Stimulated activated CD8-positive, alpha-beta memory T cell treated with anti-CD3 and anti-CD28 coated beads, Interleukin-4, amount 100 ng/mL, for 48 hours (primary cell): ENCODE measurements at places on chromosomes 5 and 9.

- DNase-seq: no peak
Measured at GRCh38 chr5:159405611-159406031, 75.3 kb upstream of the IL12B start.

- no peak for DNase-seq
Measured at GRCh38 chr5:77638763-77639671, 504 bp upstream of the OTP start.

- DNase-seq: no peak
Measured at GRCh38 chr5:125775896-125776295, 647.3 kb upstream of the GRAMD2B start.

GRCh38 chr9:20187318-20187717 lies 398.5 kb upstream of the SLC24A2 start:
- DNase-seq: no peak

DNA sequence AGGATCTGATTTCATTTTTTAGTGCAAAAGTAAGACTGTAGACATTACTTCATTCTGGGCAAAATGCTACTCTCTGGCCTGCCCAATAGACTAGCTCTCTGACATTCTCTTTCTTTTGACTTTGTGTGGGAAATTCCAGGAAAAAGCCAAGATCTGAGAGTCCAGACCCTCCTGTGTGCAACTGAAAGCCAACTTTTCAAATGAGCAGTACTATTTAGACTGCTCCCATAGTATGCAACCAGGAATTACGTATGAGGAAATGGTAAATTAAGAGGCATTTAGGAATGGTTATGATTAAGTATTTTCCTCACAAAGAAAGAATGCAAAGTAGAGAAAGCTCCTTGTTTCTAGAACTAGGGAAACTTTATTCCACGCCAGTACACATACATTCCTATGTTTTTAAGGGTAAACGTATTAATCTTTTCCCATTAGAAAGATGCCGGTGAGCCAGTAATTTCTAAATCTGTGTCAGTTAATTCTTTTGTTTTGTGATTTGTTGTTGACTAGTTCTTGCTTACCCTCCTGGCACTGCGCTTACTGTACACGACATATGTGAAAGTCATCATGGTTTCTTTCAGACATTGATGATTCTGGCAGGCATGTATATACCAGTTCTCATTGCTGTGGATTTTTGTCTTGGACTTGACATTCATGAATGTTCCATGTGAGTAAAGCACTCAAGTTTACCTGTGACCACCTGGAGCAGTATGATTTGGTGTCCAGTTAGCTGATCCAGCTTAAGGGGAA lies 56.0 kb downstream of the AOPEP start:
- no peak for DNase-seq

DNA sequence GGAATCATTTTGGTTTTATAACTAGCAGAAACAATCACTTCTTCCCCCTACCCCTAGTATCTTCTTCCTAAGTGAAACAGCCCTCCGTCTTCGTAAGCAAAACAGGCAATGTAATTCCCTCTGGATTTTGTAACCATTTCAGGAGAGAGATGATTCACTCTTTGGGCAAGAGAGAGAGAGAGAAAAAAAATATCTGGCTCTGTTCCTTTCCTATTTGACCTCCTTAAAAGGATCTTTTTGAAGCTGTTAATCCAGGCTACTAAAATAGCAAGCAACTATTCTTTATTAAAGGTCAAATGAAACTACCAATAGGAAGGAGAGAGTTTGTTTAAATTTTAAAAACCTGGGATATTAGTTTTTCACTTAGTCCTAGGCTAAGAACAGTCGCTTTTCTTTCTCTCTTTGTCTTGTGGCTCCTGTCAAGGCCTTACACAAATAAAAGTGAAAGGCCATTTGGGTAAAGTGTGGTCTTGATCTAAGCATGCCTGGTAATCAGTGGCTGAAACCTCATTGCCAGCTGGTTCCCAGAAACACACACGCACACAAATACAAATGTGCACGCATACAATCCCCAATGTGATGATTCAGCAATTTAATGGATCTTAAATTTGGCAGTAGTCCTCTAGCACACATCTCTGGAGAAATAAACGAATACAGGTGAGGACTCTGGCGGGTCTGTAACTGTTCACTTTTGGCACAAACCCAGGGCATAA lies 70.2 kb downstream of the PRUNE2 start:
- DNase-seq: no peak

DNA sequence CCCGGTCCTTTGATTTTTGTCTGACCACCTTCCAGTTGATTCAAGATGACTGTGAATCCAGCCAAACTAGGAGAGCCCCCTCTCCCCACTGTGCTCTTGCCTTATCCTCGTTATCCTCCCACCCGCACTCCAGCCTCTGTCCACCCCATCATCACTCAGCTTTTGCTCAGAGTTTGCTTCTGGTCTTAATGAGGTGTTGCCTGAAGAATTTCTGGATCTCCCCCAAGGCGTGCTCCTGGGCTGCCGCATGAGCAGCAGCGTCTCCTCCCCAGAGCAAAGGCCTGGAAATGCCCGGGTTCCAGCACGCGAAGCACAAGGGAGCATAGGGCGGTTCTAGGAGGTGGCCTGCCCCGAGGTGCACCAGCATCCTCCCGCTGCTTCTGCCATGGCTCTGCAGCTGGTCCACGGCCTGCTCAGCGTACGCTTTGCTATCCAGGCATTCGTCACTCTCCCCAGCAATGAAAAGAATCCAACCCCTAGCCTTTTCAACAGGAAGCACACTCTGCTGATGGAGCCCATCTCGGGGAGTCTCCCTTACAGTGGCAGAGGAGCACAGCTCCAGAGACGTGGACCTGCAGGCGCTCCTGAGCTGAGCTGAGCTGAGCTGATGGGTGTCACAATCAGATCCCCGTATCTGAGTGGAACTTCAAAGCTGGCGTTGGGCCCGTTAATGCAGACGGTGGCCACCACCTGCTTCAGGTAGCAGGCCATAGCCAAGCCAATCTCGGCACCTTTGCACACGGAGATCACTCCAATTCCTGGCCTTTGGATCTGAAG lies 50.7 kb downstream of the BAAT start:
- no peak for DNase-seq

DNA sequence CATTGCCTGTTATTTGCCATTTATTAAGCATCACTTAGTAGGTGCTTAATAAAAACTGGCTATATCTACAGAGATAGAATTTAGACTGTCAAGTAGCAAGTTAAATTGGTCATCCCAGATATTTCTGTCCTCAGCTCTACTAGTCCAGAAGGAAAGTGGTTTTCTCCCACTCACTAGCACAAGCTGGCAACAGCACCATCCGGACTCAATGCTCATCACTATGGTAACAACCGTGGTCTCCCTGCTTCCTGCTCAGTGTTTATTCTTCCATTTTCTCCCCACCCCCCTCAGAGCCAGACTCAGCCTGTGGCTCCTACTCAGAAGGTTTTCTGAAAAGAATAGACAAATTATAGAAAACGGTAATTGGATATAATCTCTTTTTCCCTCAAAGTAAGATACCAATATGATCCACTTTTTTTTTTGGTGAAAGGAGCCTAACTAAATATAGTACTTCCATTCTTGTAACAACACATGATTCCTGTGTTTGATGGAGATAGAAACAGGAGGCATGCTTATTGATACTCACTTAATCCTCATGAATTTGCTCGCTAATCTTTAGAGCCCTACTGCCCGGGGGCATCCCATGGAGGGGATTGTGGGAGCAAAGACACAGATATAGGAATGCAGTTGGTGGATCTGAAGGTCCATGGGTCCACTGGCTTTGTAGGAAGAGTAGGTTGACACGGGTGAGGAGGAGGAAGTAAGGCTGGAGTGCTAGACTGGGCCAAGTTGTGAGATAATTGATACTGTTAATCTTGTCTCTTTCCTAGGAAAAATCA lies 191.4 kb downstream of the MAN2A1 start:
- no peak for DNase-seq

DNA sequence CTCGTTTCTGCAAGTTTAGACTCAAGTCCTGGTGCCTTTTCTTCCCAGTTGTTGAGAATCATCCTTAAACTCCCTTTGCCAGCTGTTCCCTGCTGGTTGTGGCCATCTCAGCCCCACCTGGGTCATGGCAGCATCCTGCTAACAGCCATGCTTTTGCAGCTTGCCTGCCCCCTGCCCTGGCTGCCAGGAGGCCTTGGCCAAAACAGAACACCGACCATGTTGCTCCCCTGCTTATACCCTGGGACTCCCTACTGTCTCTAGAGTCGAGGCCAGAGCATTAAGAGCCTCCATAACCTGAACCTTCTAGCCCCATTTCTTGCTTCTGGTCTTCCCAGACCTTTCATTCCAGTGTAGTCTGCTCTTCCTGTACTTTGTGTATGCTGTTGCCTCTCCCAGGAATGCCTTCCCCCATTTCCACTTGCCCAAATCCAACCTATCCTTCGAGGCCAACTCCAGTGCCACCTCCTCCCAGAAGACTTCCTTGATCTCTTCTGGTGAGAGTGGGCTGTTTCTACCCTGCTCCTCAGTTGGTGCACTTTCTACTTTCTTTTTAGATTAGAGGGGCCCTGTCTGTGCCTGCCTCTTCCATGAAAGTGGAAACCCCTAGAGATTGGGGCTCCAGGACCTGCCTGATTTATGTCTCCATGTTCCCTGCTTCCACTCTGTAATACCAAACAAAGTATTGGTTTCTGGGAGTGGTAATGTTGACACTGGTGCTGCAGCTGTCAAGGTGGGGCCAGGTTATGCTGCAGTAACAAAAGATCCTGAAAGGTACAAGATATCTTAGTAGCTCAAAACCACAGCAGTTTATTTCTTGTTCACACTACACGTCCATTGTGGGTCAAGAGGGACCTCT lies 88.2 kb downstream of the AMBP start:
- no peak for DNase-seq

DNA sequence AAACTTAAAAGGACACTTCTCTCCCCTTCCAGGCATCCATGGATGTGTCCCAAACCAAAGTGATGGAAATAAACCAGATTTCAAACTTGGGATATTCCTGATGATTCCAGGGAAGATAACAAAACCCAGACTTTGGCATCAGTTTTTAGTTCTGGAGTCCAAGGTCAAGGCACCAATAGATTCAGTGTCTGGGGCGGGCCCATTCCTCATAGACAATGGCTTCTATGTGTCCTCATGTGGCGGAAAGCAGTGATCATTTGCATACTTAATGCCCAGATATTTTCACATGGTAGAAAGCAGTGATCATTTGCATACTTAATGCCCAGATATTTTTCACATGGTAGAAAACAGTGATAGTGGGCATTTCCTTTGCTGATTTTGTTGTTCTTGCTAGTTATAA lies 151.4 kb upstream of the DAP start:
- no peak for DNase-seq

- no peak for DNase-seq
Measured at GRCh38 chr5:66788556-66788955, 192.4 kb downstream of the MAST4 start.

DNA sequence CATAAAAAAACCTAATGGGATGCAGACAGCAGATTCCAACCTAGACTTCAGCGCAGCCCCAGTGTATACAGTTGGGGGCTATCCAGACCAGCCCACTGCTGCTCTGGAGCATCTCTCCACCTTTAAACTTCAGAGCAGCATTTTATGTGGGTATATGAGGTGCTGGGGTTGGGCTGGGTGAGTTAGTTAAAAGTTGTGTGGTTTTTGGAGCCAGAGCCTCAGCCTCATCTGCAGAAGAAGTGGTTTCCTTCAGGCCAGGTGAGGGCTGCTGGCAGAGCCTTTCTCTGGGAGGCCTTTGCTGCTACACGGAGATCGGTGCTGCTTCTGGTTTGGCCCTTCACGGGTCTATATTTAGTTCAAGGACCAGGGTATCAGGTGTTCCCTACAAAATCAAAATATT lies 228.3 kb downstream of the PDZD2 start:
- DNase-seq: no peak

GRCh38 chr5:146399481-146399880 lies 47.7 kb upstream of the TCERG1 start:
- no peak for DNase-seq

DNA sequence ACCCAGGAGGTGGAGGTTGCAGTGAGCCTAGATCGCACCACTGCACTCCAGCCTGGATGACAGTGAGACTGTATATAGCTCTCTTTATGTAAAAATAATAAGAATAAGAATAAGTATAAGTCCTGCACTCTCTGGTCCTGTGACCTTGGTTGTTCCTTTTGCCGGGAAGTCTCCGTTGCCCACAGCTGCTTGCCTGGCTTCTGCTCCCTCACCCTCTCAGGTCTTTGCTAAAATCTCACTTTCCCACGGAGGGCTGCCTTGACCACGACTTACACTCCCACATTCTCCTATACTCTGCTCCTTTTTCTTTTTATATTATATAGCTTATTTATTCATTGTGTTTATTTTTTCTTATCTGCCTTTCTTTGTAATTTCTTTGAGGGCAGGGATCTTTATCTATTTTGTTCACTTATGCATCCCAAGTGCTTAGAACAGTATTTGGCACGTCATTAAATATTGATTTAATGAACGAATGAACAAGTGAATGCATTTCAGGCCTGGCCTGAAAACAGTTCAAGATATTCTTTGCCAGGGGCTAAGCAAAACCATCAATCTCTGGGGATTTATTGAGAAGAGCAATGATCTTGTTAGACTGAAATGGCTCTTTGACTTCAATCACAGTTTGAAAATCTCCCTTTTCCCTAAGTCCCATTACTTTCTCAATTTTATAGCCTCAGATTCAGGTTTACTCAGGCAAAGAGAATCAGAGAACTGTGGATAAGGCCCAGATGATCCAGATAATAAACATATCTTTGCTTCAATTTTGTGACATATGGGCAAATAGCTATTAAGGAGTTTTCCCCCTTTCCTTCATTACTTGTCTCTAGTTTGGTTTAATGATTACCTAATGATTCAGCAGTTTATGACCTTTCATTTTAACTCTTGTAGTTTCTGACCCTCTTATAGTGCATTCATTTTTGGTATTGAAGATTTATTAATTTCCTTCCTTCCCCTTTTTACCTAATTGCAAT lies 60.8 kb upstream of the TMC1 start:
- DNase-seq: no peak

DNA sequence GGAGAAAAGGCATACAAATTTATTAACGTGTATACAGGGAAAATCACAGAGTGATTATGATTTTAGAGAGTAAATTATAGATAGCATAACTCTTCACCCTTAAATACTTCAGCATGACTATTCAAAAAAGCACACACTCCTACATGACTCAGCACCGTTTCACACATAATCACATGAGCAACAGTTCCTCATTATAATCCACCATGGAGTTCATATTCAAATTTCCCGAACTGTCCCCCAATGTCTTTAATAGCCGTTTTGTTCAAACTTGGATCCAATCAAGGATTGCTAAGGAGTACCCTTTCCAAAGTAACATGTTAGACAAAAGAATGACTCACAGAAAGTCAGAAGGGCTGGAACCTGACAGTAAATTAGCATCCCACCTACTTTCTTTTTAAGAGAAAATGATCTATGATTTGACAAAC lies 32.1 kb downstream of the RAPGEF1 start:
- no peak for DNase-seq

GRCh38 chr5:126446498-126447224 lies 23.5 kb downstream of the GRAMD2B start:
- DNase-seq: peak; percentile 65

DNA sequence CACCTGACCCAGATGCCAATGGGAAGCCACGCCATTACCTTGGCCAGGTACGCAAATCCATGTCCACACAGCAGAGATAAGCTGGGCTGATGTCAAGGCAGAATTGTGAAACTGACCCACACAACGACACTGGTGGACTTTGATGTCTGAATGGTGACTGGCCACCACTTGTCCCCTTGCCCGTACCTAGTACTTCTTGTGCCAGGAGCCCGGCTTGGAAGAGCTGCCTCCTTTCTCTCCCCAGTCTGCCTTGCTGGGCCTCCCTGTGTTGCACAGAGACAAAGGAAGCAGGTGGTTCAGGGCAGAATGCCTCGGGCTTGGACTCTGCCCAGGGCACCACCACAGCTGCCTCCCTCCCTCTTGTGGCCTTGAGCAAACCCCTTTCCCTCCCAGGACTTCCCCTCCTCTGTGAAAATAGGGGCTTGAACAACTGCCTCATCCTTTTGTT lies 23.3 kb downstream of the PTGES2 start:
- no peak for DNase-seq
